ENCODE measurements at places on chromosomes 2 and 18.

DNA sequence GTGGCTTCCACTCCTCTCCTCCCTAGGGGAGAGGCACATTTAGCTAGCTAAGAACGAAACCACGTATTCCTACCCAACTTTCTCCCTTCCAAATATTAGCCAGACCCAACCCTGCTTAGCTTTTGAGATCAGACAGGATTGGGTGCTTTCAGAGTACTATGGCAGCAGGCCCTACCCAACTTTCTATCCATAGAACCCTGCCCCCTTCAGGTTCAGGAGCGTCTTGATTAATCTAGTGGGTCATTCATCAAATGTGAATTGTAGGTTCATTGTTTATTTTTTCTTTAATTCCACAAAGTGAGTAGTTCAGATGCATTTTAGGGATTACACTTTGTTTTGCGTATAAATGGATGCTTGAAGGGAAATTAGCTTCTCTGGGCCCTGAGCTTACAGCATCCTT is 188.3 kb downstream of the MIB1 start:
- DNase-seq, result no peak

GRCh38 chr2:203730076-203730729 is 23.8 kb downstream of the CD28 start:
- DNase-seq, result no peak

DNA sequence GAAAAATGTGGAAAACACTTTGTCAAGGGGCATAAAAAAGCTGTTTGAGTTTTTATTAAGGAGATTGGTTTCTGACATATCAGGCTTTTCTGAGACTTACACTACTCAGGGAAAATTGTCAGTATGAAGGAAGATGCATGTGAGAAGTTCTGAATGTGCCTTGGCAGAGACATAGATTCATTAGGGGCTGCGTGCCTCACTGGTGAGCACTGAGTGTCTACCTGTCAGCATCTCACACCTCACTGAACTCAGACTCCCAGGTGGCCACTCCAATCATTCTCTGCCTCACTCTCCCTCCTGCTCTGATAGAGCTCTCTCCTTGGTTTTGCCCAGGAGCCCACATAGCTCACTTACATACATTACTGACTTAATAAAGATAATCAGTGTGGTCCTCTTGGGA is 372.6 kb downstream of the LRRTM4 start:
- DNase-seq, result no peak

- peak; percentile 37 for DNase-seq
Measured at GRCh38 chr2:225122583-225123486, 80.6 kb upstream of the DOCK10 start.

GRCh38 chr18:41973983-41974382 is 18.9 kb downstream of the PIK3C3 start:
- no peak for DNase-seq

DNA sequence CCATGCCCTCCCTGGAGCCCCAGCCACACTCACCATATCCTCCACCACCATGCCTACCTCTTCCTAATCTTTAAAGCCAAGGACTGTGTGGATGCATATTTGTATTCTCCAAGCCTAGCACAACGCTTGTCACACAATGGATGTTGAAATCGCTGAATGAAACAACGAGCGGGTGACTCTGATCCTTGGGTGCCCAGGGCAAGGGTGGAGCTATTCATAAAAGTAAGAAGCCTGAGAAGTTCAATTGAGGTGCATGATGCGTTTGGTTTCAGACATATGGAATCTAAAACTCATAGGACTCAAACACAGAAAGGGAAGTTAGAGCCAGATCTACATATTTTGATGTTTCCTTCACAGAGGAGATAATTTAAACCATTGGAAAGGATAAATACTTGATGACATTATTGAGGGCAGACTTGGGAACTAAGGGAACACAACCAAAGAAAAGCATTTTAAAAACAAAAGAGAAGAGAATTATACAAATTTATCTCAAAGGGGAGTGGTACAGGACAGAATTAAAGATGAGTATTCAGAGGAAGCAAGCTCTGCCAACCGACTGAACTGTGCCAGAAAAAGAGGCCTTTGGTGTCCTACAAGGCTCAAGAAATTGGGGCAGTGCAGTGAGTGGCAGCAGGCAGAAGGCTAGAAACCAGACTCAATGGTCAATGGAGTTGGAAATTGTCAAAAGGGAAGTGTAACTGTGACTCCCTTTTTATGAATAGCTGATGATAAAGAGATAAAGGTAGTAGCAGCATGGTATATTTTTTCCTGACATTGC is 200.6 kb upstream of the NCKAP5 start:
- DNase-seq, result no peak

DNA sequence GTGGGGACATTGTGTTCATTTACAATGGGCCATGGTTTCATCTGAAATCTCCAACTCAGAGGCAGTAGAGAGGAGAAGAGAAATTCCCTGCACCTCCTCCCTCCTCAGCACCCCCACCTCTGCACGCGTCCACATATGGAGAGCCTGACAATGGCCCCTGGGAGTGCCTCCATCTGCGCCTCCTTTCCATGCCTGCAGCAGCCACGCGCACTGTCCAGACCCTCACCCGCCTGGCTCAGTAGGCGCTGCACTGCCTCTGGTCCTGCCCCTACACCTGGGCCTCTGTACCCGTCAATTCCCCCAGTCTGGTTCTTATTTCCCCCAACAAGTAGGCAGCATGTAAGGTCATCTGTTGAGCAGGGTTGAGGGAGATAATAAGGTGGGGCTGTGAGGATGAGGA is 23.8 kb downstream of the MPHOSPH10 start:
- DNase-seq, result no peak

DNA sequence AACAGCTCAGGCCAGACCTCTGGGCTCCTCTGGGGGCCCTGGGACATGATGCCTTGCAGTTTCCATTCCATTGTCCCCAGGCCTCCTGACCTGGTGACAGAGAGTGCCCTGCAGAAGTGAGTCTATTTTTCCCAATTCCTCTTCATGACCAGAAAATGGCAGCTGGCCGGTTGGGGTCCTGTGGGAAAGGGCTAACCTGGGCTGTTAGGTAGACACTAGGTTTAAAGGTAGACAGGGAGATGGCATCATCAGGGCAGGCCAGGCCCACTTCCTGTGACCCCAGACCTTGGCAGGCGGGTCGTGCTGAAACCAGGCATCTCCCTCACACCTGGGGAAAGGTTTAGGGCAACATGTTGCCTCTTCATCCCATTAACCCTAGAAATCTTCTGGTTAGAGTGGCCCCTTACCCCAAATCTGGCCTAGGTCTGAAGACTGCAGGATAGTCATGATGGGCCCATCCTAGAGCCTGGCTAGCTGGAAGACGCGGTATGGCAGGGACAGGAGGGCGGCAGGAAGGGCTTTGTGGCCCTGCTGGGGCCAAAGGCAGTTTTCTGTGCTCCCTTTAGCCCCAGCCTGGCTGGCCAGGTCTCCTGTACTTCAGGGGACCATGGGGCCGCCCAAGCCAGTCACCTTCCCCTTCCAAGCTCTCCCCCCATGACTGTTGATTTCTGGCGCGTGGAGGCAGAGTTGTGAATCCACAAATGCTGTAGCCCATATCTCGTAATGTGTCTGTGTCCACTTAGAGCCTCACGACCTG is 10.1 kb downstream of the POMC start:
- no peak for DNase-seq

- no peak for DNase-seq
Measured at GRCh38 chr2:210562502-210563080, 6.2 kb downstream of the CPS1 start.

DNA sequence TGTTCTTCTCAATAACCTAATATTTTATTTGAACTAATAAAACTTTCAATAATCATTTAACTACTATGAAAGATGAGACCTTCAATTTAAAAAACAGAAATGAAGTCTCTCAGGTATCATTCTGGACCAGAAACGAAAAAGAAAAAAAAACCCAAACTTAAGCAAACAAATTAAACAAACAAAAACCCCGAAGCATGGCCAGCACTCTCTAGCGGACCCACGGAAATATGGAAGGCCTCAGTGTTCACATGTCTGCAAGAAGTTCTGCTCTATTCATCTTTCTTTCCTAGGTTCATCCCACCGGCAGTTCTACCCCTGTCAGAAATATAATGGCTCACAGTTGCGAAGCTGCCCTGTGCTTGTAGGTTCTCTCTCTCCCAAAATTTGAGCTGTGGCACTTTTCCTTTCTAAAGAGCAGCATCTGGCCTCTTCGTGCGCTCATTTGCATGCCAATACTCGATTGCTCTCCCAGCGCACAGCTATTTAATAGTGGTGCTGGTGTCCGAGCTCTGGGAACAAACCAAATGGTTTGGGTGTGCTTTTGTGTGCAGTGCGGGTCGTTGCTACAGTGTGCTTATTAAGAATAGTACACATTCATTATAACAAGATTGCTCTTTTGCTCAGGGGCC is 129.0 kb upstream of the ZEB2 start:
- no peak for DNase-seq

GRCh38 chr2:54995553-54995952 is 54.7 kb downstream of the RTN4 start:
- no peak for DNase-seq

- DNase-seq, result no peak
Measured at GRCh38 chr2:31066551-31066950, 71.7 kb downstream of the GALNT14 start.

DNA sequence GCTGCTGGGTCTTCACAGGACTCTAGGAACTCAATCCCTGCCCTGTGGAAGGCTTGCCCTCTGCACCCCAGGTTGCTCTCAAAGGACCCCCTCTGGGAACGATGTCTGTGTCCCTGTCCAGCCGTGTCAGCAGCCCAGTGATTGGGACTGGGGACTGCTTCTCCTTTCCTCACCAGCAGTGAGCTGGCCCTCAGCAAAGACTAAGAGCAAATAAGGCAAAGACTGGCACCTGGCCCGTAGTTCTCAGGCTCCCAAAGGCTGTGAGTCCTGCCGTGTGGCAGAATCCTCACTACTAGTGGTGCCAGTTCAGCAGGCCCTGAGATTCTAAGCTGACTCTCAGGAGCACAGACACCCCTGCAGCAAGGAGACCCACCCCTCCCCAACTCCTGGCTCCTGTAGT is 47.8 kb downstream of the TMEM163 start:
- DNase-seq, result no peak

GRCh38 chr18:55522011-55522410 is 66.0 kb downstream of the TCF4 start:
- DNase-seq, result peak; percentile 26

DNA sequence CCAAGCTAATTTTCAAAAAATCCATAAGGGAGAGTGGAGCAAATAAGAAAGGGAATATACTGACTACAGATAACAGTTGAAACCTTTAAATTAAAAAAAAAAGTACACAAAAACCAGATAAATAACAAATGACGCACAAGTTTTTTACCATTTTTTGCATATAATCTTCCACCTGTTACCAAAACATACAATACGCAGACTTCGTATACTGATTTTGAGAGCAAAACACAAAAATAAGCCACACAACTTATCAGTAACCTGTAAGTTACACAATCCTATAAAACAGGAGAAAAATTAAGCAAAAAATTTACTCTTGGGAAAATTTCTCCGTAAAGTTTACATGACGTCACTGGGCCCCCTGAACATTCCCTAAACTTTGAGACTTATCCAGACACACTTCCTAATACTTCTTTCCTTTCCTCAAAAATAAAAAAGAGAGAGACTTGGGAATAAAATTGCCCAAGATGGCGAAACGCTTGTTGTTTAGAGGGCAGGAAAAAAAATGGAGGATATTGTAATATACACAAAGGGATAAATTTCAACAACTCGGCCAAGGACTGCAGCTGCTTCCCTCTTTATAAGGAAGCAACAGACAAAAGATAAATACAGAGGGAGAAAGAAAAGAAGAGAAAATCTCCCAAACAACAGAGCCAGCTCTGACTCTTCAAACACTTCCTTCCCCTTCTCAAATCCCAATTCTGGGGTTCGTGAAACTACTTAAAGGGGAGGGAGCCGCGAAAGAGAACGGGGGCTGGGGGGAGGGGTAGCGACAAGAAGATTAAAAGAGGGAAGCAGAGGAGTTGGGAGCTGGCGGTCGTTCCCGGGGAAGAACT is 1.6 kb downstream of the BAZ2B start:
- DNase-seq, result no peak

- DNase-seq, result no peak
Measured at GRCh38 chr2:214242797-214243196, 168.1 kb upstream of the VWC2L start.

- DNase-seq, result no peak
Measured at GRCh38 chr2:6538607-6539006, 327.1 kb downstream of the CMPK2 start.

DNA sequence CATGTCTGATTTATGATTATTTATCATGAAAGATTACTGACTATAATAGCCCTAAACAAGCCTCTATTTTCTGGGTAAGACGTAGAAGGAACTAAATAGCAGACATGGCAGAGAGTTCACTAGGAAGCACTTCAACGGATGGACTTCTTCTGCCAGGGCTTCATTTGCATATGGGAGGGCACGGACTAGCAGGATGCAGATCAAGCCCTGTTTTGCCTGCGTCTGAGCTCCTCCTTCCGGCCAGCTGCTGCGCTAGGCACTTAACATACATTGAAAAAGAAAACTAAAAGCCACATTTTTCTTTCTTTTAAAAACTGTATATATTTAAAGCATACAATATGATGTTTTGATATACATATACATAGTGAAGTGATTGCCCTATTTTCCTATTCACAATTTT is 340.0 kb upstream of the MEX3C start:
- DNase-seq, result peak; percentile 30

- no peak for DNase-seq
Measured at GRCh38 chr2:117232305-117232704, 582.2 kb upstream of the DDX18 start.

DNA sequence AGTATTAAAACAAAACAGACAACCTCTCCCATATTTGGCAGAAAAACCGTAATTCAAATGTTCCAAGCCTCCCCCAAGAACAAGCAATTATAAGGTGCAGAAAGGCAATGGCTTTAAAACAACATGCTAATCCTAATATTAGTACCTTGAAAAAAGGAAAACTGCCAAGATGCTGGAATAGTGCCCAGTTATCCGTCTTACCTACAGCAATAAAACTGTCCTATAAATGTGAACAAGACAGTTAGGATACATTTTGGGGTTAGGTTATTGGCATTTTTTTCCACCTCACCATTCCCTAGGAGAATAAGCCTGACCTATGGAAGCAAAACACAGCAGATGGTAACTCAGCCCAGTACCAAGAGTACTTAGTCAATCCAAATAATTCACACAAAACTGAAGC is 83.2 kb downstream of the TCF4 start:
- no peak for DNase-seq

DNA sequence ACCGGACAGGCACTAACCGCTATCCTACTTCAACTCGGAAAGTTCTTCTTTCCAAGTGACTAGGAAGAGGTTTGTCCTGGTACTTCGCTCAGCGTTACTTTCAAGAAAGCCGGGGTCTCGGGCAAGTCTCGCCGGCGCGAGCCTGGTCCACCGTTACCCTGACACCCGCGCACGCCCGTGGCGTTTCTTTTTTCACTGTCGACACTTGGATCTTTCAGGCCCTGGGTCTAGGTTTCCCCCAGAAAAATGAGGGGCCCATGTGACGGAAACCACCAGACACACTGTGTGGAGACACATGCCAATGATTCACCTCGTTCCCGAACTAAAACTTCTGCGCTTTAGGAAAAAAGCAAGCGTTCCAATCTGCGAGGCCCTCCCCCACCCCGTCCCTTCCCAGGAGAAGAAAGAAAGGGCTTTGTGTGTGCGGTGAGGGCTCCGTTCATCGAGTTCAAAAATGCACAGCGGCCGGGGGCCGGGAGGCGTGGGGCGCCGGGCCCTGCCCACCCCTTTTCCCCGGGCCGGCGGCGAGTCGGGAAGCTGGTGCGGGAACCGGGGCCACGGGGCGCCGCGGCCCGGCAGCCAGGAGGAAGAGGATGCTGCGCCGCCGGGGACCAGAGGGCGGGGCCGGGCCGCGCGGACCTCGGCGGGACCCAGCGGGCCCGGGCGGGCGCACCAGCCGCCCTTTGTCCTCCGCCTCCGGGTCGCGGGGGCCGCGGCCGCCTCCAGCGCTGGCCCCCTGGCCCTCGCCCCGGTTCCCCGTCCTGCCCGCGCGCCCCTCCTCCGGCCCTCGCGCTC is 2.6 kb downstream of the ZNF521 start:
- no peak for DNase-seq
